ENCODE measurements at places on chromosomes 1 and 21.

GRCh38 chr1:923991-924655 is 400 bp downstream of the SAMD11 start:
- DNase-seq = no peak

DNA sequence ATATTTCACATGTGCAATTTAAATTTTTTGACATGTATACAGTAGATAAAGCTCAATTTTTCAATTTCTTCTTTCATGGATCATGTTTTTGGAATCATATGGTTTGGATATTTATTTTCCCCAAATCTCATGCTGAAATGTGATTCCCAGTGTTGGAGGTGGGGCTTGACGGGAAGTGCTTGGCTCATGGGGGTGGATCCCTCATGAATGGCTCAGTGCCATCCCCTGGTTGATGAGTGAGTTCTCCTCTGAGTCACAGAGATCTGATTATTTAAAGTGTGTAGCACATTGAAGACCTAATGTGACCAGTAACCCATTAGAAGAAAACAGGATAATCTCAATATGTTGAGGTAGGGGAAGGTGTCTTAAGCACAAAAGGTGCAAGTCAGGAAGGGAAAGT is 9.1 kb upstream of the IFI16 start:
- peak; percentile 83 for DNase-seq

DNA sequence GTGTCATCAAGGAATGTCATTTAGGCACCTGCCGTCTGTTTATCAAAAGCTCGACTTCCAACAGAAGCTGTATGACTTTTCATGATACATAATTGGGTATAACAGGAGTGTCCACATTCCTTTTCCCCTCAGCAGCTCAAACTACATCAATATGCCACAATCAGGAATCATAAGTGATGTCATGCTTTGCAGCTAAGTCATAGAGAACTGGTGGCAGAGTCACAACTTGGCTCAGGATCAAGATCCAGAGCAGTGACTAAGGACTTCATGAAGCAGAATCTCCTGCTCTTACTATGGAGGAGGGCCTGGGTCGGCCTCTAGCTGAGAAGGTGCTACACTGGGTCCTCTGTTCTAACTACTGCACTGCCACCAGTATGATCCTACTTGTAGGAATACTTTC is 36.5 kb upstream of the AGBL4 start:
- DNase-seq = peak; percentile 54

DNA sequence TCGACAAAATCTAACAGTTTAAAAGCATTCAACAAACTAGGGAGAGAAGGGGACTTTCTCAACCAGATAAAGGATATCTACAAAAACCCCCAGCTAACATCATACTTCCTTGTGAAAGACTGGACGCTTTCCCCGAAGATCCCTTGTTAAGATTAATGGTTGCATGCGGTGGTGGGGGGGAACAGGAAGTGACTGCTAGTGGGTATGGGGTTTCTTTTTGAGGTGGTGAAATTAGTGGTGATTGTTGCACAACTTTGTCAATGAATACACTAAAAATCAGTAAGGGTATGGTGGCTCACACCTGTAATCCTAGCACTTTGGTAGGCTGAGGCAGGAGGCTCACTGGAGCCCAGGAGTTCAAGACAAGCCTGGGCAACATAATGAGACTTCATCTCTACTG is 26.9 kb upstream of the EYA3 start:
- DNase-seq = no peak

DNA sequence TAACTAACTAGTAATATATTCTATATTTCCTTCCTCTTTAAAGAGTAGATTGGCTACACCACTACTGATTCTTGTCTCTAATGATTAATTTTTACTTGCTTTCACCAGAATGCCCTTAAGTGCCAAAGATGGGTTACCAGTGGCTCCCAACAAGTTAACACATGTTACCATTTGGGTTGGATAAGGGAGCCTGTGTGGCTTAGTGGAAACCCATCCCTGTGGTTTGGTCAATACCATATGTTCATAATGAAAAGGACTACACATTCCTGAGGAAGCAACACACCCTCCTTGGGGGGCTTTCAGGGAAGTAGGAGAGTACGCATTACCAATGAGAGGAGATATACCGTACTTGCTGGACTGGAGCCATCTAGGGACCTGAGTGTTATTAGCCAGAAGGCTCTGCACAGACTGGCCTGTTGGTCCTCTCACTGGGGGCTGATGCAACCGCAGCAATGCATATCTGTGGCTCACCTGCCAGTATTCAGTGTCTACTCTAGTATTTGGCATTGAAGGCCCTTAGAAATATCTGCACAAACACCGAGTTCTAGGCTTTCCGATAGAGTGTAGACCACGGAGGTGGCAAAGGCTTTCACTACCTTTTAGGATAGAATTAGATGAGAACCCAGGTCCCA is 29.3 kb upstream of the PLXNA2 start:
- no peak for DNase-seq

Measured in DMS153 (cell line).